ENCODE measurements at places on chromosomes 2 and 18. TPM values are rescaled to one million over a fixed set of nuclear protein-coding genes. Genes with fewer than 3 reads are reported as not detected.
A peak's percentile ranks its signal among the peaks of the same experiment; 100 is the strongest.

DNA sequence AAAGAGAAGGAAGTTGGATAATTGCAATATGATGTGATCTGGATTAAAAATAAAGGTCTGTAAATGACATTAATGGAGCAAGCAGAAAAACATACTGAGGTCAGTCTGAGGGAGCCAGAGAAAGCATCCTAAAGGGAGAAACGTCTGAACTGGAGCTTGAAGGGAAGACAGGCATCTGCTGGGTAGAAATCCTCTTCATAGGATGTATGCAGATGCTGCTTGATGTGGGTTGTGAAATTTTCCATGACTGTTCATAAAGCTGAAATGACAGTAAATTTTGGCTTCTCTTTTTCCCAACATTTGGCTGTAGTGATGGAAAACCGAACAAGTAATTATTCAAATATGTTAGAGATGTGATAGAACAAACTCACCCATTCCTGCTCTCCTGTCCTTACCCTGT lies 287.6 kb downstream of the CAMKMT start:
- DNase-seq, result no peak

The HTR2B gene
- not detected for total RNA-seq

The MAL gene
- 62.8 TPM for total RNA-seq

- DNase-seq, result peak; percentile 28
Observed at GRCh38 chr2:43107679-43108078, 118.7 kb downstream of the ZFP36L2 start.

The STPG4 gene
- 0.55 TPM for total RNA-seq

DNA sequence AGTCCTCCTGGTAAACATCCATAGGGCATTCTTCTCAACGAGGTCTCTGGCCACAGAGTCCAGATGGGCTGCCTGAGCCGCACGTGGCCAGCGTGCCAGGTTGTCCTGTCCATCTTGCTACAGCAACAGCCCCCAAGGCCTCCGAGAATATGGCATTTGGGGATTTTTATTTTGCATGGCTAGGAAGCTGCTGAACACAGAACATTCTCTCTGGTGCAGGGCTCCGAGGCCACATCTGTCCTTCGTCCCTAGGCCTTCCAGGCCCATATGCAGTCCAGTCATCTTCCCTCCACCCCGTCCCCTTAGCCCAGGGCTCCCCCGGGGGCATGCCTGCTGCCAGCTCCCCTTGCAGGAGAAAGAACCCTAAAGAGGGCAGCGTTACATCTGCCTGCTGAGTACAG lies 2.3 kb downstream of the HDAC4 start:
- no peak for DNase-seq

Measured in activated naive CD4-positive, alpha-beta T cell treated with anti-CD3 and anti-CD28 coated beads, Interleukin-2, amount 50 U/mL, for 72 hours (primary cell).